ENCODE measurements at places on chromosomes 1 and 21.

GRCh38 chr1:1906185-1907097 is 8.6 kb upstream of the CALML6 start:
- DNase-seq: peak; percentile 60

DNA sequence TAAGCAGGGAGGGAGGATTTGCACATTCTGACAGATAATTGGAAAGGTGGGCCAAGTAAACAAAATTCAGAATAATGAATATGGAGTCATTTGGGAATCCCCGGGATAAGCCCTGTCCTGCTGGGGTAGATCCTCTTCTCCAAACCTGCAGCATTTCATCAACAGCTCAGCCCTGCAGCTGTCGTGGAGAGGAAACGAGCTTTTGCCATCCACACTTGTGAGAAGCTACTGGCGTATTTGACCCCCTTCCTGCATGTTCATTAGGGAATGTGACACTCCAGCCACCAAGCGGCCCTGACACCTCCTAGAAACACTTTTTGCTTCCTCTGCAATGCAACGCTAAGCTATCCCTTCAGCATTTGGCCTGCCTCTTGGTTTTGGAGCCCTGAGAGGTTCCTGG is 8.0 kb upstream of the LEFTY2 start:
- no peak for DNase-seq

DNA sequence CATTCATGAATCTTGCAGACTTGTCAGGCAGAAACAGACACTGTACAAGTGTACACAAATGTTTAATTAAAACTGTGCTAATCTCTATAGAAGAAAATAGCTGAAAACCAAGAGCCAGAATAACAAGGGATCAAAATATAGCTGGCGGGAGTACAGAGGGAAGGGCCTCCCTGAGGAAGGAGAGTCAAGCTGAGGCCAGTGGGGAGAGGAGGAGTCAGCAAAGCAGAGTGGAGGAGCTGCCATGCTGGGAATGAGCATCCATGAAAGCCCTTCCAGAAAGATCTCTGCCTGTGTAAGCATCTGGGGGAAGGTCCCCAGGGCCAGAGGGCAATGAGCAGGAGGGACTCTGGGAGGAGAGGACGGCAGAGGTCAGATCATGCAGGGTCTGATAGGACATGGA is 15.1 kb downstream of the SLAMF8 start:
- no peak for DNase-seq

GRCh38 chr1:64092851-64093371 is 110.5 kb upstream of the UBE2U start:
- no peak for DNase-seq

GRCh38 chr1:58722967-58723366 is 23.1 kb upstream of the MYSM1 start:
- no peak for DNase-seq

DNA sequence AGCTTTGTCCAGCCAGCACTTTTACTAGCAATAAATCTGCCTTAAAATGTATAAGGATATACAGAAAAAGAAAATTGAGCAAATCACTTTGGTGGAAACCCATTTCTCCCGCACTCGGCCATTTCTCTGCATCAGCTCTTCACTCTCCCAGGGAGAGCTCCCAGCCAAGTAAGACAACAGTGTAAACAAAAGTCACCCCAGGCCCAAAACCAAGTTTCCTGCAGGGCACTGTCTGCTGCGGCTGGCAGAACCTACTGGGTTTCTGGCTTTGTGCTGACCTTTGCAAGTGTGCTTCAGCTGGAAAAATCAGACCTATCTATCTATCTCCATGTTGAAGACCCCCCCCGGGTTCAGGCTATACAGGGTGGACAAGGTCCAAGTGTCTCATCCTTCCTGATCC is 476.7 kb upstream of the CAMK1G start:
- DNase-seq: no peak

- no peak for DNase-seq
Measured at GRCh38 chr1:37006132-37006868, 28.0 kb downstream of the GRIK3 start.

DNA sequence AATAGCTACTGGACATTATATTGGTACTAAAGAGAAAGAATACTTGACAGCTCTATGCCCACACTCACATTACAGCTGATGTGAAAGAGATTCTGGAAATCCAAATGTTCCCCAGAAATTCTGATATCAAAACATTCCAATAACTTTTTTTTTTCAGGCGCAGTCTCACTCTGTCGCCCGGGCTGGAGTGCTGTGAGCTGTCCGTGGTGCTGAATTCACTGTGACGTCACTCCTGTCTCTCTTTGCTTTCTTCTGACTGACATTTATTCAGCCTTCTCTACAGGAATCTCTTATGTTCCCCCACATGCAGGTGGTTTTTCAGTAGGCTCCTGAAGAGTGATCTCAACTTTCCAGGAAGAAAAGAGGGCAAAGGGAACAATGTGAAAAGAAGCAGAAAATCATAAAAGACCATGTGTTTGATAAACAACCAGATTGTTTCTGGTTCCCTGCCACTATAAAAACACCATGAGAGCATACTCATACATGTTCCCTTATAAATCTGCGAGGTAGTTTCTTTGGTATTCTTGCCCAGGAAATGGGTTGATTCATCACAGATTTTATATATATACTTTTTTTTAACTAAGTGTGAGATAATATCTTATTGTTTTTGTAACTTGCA is 6.2 kb downstream of the S100A7A start:
- DNase-seq: peak; percentile 61

GRCh38 chr1:161017756-161018630 is 3.0 kb downstream of the F11R start:
- no peak for DNase-seq

GRCh38 chr1:247115545-247115944 is 11.4 kb upstream of the ZNF669 start:
- no peak for DNase-seq

DNA sequence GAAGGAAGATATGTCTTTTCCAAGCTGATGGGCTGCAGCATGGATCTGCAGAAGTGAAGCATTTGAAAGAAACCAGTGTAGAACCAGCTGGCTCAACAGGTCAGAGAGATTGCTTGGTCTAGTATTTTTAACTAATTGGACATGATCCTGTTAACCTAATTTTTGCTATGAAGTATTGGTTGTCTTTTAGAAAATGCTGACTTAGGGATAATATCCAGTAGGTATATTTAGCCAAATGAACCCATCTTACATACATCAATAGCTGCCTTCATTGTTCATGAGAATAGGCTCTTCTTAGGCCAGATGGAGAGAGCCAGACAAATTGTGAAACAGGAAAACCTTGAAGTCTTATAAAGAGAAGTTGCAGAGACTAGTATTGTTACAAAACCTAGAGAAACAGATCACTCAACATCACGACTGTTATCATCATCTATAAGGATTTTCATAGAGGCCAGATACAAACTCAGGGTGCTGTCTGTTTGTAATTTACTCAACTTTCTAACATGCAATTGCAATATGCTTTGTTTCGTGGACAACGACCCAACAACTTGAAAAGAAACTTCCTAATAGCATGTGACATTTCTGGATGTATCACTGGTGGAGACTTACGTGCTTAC is 148.2 kb downstream of the DISC1 start:
- no peak for DNase-seq

GRCh38 chr1:103267266-103267665 is 158.9 kb upstream of the COL11A1 start:
- no peak for DNase-seq

GRCh38 chr1:25123551-25123950 is 108.8 kb downstream of the SYF2 start:
- no peak for DNase-seq

GRCh38 chr1:68228851-68229250 is 3.5 kb downstream of the WLS start:
- DNase-seq: no peak

- DNase-seq: no peak
Measured at GRCh38 chr1:192993426-192994085, 65.6 kb downstream of the UCHL5 start.

DNA sequence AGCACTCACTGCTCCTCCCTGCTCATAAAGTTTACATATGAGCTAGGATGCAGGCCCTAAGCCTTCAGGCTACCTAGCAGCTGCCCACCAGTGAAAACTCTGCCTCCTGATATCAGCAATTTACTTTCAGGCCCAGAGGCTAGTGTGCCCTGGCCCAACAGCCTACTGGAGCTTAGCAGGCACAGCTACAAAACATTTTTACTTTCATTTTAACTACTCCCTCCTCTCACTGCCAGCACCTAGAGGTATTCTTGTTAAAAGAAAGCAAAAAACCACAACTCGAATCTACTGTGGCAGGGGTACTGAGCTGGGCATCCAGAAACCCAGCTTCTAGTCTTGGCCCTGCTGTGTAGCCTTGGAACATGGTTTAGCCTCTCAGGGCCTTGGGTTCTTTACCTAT is 5.8 kb upstream of the LORICRIN start:
- no peak for DNase-seq

- no peak for DNase-seq
Measured at GRCh38 chr1:23114424-23115079, 54.1 kb downstream of the LUZP1 start.

- DNase-seq: no peak
Measured at GRCh38 chr1:43703836-43704235, 3.5 kb upstream of the ST3GAL3 start.

GRCh38 chr1:10898921-10899320 is 102.5 kb upstream of the CASZ1 start:
- DNase-seq: peak; percentile 42

- DNase-seq: no peak
Measured at GRCh38 chr1:111812306-111812705, 56.6 kb downstream of the DDX20 start.

DNA sequence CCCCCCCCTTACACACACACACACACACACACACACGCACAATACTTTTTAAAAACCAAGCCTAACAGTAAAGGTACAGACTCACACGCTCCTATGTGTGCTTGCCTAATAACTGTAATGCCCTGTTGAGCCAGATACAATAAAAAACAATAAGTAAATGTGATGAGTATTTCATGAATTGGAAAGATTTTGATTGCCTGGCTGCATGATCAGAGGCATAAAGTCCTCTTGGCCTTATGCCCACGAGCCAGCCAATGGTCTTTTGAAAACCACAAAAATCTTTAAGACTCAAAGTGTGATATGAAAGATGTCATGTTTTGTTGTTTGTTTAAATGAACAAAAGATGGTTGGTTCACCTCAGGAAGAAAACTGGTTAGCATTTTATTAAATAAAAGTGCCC is 441.9 kb upstream of the ZRANB2 start:
- DNase-seq: no peak

- DNase-seq: no peak
Measured at GRCh38 chr1:47459253-47459788, 21.5 kb downstream of the FOXD2 start.

DNA sequence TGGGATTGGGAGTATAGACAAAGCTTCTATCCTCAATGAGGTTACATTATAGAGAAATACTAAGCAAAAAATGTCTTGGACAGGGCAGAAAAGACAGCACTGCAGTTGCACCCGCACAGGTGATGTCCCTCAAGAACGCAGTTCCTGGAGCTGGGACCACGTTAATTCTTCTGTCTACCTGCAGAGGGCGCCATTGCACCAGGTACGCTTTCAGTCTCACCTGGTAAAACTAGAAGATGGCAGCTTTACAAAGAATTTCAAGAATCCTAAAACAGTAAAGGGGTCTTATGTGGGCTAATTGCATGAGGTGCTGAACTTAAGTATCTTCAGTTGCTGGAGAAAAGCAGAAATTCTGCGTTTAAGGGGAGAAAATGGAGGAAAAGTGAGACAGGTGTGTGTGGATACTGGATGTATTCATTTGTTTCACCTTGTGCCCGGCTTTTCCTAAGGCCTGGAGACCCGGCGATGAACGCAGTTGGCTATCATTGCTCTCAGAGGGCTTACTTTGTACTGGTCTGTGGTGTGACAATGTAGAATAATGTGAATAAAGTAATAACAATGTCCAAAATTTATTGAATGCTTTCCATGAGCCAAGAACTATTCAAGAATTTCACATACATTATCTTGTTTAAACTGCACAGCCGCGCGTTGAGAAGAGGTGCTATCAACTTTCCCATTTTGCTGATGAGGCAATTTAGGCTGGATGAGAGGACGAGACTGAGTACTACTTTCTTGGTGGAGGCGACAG is 276.3 kb upstream of the GREM2 start:
- no peak for DNase-seq

DNA sequence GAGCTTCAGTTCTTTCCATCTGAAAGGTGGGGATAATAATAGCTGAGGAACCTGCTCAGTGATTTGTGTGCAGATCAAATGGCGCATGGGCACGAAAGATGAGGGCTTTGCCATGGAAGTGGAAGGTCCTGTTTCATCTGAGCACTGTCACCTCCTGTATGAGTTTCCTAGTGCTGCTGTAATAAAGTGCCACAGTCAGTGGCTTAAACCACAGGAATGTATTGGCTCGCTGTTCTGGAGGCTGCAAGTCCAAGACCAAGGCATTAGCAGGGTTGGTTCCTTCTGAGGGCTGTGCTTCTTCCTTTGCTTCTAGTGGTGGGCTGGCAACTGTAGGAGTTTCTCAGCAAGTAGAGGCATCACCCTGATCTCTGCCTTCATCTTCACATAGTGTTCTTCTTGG is 51.1 kb upstream of the RBM15 start:
- DNase-seq: no peak

- DNase-seq: no peak
Measured at GRCh38 chr1:198175423-198176170, 18.8 kb downstream of the NEK7 start.

DNA sequence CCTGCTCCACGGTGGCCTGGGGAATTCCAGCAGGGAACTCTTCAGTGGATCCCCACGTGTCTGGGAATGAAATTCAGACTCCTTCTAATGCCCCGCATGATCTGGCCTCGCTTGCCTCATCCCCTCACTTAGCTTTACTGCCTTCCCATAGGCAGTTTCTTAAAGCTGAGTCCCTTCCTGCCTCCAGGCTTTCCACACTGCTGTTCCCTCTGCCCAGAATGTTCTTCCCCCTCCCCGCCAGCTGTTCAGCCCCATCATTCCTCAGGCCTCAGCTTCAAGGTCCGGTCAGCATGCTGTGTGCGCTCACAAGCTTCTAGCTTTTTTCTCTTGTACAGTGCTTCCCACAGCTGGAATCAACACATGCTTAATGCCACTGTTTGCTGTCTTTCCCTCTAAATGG is 54.9 kb upstream of the WASF2 start:
- no peak for DNase-seq

GRCh38 chr1:244450597-244451538 is 841 bp downstream of the ADSS2 start:
- DNase-seq: peak; percentile 48

DNA sequence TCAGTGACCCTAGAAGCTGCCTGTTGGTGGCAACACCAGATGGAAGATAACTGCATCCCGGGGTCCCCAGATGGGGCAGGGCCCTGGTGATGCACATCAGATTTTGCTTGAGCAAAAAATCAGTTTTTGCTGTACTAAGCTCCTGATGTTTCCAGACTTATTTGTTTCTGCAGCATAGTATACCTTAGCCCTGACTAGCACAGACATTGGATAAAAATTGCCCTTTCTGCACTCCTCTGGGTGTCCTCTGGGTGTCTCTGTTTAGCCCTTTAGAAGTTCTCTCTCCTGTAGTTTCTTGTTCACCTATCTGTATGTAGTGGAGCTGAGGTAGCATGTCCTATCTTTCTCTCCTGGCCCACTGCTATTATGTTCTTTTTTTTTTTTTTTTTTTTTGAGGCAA is 30.3 kb upstream of the PLA2G2C start:
- DNase-seq: no peak

GRCh38 chr1:41663671-41664400 is 179.4 kb upstream of the EDN2 start:
- no peak for DNase-seq

Data from naive thymus-derived CD8-positive, alpha-beta T cell (primary cell).